Neural progenitor cell (in vitro differentiated cells): ENCODE measurements at places on chromosomes 4 and X.

GRCh38 chrX:103467156-103467555 is 52.1 kb downstream of the RAB40A start:
- DNase-seq: no peak

DNA sequence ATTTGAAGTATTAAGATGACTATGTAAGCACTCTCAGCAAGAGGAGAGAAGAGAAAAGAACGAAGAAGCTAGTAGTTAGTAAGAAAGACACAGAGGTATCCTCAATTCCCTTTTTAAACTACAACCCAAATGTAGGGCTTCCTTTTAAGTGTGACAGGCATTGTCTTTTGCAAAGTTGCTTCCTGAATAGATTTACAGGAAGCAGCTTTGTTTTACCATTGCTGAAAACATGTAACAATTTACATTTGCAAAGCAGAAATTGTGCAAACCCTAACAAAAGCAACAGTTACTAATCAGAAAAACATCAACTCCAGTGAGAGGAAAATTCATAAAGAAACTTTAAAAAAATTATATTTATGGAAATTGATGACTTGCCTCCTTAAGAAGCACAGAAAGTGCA is 96.4 kb downstream of the FAM13A start:
- DNase-seq: peak; percentile 13

DNA sequence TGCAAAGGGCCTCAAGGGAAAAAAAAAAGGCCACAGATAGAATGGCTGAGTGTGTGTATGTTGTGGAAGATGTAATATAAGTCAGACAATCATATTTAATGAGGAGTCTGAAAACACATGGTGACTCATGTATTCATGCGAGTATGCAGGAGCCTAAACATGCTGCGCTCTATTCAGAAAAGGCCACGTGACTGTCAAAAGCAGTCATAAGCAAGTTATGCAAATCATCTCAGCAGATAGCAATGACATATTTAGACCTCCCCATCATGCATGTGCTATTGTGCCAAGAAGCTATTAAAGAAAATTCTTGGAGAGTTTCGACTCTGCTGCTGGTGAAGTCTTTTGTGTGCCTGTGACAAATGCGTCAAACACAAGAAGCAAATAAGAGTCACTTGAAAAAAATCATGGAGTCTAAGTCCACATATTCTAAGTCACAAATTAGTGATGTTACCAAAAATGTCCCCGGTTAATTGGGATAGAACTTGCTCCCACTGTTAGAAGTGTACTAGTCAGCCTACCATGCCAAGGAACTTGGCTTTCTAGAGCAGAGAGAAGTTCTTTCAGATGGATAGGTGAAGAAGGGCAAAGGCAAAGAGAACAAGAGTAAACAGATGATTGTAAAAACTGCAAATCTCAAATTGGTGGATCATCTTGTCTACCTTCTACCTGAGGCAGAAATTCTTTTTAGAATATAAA is 5.0 kb downstream of the LNX1 start:
- DNase-seq: no peak

DNA sequence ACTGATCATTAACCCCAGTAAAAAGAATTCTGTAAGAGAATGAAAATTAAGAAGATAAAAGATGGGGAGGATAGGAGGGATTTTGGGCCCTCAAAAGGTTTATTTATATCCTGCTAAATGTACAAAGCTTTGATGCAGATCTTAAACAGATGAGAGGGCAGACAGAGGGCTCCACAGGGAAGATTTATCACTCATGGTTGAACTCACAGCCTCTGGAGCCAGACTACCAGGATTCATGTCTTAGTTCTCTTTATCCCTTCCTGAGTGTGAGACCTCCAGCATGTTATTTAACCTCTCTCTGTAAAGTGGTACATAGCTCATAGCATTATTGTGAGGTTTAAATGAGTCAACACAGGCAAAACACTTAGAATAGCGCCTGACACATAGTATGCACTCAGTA is 74.4 kb downstream of the SOWAHB start:
- DNase-seq: no peak
